ENCODE measurements at places on chromosomes 6 and 20.

DNA sequence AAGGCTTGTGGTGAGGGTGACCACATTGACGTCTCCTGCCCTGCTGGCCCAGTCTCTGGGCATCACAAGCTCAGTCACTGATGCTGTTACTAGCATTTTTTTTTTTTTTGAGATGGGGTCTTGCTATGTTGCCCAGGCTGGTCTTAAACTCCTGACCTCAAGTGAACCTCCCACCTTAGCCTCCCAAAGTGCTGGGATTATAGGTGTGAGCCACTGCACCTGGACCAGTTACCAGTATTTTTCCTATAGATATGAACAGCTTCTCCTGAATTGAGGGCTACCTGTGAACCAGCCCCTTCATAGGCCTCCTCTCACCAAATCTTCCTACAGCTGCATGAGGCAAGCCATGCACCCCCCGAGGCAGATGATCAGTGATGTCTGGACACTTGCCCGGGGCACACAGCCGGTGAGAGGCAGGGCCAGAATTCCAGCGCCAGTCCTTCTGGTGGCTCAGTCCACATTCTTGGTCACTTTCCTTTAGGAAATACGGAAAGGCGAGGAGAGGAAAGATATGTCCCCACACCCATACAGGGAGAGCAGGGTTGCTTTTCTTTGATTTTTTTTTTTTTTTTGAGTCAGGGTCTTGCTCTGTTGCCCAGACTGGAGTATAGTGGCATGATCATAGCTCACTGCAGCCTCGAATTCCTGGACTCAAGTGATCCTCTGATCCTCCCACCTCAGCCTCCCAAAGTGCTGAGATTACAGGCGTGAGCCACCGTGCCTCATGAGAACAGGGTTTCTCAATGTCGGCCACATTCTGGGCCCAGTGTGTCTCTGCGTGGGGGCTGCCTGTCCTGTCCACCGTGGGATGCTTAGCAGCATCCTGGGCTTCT, 50.7 kb downstream of the UBE2V1 start:
- no peak for DNase-seq
- no peak overlapping the region for H3K4me3 ChIP-seq
- no peaks in the 10 kb centered on the region for H3K36me3 ChIP-seq
- H3K27ac ChIP-seq, result no peak overlapping the region

DNA sequence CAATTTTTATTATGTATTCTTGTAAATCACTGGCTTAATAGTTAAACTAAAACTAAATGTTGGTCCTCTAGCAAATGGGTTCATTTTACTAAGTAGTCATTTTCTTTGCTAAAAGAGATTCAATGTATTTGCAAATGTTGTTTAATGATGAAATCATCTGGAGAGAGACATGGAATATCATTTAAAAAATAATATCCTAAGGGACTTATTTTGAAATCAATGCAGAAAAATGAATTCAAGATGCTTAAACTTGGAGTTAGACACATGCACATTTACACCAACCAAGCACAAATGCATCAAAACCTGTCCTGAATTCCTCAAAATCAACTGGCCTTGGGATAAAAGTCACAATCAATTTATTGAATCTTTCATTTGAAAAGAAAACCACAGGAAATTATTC, 165.0 kb upstream of the RNF217 start:
- H3K27ac ChIP-seq, result no peak overlapping the region
- DNase-seq, result no peak
- H3K4me1 ChIP-seq, result no peaks in the 10 kb centered on the region
- no peaks in the 10 kb centered on the region for H3K36me3 ChIP-seq
- H3K4me3 ChIP-seq, result no peak overlapping the region

- no peaks in the 10 kb centered on the region for H3K36me3 ChIP-seq
- no peak overlapping the region for H3K27ac ChIP-seq
- H3K4me3 ChIP-seq, result no peak overlapping the region
- no peak for DNase-seq
- H3K27me3 ChIP-seq, result peaks cover 2% of the 10 kb centered on the region
- H3K4me1 ChIP-seq, result no peaks in the 10 kb centered on the region
These were observed 11.0 kb upstream of the SLC35B3 start for GRCh38 chr6:8446391-8446790.

DNA sequence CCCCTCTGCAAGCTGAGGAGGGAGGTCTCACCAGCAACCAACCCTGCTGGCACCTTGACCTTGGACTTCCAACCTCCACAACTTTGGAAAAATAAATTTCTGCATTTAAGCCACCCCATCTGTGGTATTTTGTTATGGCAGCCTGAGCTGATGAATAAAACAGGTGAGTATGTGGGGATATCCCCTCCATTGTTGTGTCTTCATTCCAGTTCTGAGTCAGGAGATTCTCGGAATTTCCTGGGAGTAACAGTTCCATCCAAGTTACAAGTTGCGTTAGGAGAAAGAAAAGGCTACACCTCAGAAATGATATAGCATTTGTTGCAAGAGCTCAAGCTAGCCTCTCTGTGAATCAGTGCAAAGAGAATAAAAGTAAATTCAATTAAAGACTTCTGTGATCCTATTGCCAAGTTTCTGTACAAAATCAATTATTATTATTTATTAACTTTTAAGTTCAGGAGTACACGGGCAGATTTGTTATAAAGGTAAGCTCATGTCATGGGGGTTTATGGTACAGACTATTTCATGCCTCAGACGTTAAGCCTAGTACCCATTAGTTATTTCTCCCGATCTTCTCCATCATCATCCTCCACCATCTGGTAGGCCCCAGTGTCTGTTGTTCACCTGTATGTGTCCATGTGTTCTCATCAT, 153.0 kb downstream of the NKAIN2 start:
- no peaks in the 10 kb centered on the region for H3K27me3 ChIP-seq
- no peak for DNase-seq
- H3K4me1 ChIP-seq, result no peaks in the 10 kb centered on the region

- DNase-seq, result no peak
- no peak overlapping the region for H3K27ac ChIP-seq
- no peak overlapping the region for H3K4me3 ChIP-seq
- peaks cover 22% of the 10 kb centered on the region for H3K27me3 ChIP-seq
- no peaks in the 10 kb centered on the region for H3K4me1 ChIP-seq
These were observed 256.9 kb upstream of the SASH1 start for GRCh38 chr6:148085631-148086331.

DNA sequence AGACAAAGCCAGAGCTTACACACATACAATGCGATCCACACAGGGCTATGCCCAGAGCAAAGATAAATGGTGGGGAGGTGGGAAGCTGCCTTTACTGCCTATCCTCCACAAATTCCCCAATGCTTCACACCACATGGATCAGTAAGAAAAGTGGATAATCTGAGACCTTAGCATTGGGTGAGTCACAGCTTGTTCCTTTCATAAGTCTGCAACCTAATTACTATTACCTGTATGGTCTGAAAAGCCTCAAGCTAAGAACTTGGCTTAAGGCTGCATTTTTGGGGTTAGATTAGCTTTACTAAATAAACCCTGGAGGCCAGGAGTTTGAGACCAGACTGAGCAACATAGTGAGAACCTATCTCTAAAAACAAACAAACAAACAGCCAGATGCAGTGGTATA, 66.0 kb upstream of the BTBD3 start:
- DNase-seq, result no peak
- no peak overlapping the region for H3K27ac ChIP-seq

DNA sequence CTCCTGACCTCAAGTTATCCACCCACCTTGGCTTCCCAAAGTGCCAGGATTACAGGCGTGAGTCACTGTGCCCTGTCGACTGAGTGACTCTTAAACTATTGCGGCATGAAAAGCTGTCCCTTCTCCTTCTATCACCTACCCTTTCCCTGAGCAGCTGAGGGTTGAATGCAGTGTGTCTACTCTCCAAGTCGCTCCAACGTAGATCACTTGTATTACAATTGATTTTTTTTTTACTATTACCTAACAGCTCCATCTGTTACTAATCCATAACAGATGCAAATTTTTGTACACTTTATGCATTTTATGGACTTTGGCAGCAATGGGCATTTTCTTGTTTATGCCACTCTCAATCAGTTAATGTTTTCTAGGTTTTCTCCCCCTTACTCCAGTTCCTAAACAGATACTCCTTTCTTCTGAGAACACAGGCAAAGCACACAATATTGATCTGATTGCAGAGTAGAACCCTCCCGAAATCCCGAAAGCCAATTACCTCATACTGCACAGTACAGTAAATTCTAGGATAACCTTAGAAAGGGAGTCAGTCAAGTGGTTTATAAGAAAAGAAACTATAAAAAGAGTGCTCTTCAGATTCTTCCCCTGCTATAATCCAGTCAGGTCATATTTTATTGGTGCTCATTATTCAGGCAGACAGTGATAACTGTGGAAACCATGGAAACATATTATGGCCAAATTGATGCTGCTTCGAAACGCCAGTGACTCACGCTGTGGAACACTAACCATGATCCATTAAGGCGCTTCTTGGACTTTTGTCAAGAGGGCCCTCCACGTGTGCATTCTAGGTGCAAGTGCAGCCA, 273.0 kb downstream of the ADGB start:
- no peak overlapping the region for H3K27ac ChIP-seq
- H3K4me3 ChIP-seq, result no peak overlapping the region
- DNase-seq, result no peak
- peaks cover 30% of the 10 kb centered on the region for H3K4me1 ChIP-seq
- no peaks in the 10 kb centered on the region for H3K36me3 ChIP-seq
- no peaks in the 10 kb centered on the region for H3K27me3 ChIP-seq

- no peak for DNase-seq
- no peaks in the 10 kb centered on the region for H3K27me3 ChIP-seq
- no peaks in the 10 kb centered on the region for H3K36me3 ChIP-seq
- peaks cover 46% of the 10 kb centered on the region for H3K4me1 ChIP-seq
- no peak overlapping the region for H3K27ac ChIP-seq
- no peak overlapping the region for H3K4me3 ChIP-seq
These were observed 93.2 kb downstream of the FOXO3 start for GRCh38 chr6:108653949-108654348.

GRCh38 chr6:1689141-1689540, 79.4 kb downstream of the FOXC1 start:
- H3K27me3 ChIP-seq, result no peaks in the 10 kb centered on the region
- H3K36me3 ChIP-seq, result no peaks in the 10 kb centered on the region
- no peaks in the 10 kb centered on the region for H3K4me1 ChIP-seq

DNA sequence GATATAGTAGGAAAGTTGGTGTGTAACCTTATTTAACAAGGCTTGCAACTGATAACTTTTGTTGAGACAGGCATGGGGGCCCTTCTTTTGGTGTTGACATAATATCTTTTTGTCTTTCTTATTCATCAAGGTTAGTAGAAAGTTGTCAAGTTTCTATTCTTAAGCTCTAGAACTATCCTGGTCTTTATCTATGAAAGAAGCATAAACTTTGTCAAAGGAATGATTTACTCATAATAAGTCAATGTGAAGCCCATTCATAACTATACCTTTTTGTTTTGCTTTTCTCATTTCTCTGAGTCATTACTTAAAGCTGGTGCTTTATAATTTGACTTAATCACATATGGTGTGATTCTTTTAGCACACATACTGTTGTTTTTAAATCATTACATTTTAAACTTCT, 312.4 kb downstream of the UTRN start:
- H3K4me3 ChIP-seq, result no peak overlapping the region
- DNase-seq, result no peak
- peak overlapping the region; percentile 66 for H3K27ac ChIP-seq
- peaks cover 24% of the 10 kb centered on the region for H3K36me3 ChIP-seq
- H3K4me1 ChIP-seq, result peaks cover 56% of the 10 kb centered on the region

GRCh38 chr6:35299674-35300073, 2.1 kb downstream of the DEF6 start:
- DNase-seq, result no peak
- no peaks in the 10 kb centered on the region for H3K27me3 ChIP-seq
- H3K4me1 ChIP-seq, result peaks cover 66% of the 10 kb centered on the region
- peak overlapping the region; percentile 87 for H3K4me3 ChIP-seq
- H3K36me3 ChIP-seq, result peaks cover 71% of the 10 kb centered on the region

DNA sequence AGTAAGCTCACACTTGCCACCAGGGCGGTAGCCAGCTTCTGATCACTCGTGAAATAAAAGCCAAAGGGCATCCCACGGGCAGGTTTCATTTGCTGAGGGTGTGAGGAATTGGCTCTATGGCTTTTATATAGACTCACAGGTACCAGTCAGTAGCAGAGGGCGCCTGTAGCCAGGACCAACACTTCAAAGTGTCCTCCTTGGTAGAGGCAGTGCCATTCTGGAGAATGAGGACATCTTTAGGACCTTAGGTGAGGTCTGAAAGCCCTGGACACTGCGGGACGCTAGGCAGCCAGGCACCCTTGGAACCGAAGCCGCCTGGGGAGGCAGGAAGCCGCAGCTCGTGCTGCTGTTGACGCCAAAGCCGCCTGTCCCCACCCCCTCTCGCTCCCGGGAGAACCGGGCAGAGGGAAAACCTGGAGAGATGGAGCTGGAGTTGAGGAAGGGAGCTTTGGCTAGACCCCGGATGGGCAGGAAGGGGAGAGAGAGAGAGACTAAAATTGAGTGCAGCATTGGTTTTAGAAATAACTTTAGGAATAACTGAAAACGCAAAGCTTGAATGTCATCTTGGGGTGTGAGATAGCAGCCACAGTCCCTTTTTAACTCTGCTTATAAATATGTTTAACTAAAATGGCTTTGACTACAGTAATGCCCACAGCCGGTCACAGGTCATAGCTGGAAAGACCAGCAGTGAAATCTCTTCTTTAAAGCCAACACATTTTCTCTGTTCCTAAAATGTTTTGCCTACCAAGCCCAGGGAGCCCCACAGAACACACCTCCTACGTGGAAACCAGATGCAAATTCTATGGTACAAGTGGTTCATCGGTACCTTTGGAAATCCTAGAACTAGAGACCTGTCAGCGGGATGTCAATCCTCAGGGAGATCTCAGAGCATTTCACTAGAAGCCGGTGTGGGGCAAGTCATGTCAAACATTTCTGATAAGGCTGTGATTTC, 128.5 kb upstream of the CDYL start:
- peak overlapping the region; percentile 25 for H3K4me3 ChIP-seq
- peak; percentile 49 for DNase-seq
- peaks cover 77% of the 10 kb centered on the region for H3K27me3 ChIP-seq
- H3K4me1 ChIP-seq, result peaks cover 11% of the 10 kb centered on the region

DNA sequence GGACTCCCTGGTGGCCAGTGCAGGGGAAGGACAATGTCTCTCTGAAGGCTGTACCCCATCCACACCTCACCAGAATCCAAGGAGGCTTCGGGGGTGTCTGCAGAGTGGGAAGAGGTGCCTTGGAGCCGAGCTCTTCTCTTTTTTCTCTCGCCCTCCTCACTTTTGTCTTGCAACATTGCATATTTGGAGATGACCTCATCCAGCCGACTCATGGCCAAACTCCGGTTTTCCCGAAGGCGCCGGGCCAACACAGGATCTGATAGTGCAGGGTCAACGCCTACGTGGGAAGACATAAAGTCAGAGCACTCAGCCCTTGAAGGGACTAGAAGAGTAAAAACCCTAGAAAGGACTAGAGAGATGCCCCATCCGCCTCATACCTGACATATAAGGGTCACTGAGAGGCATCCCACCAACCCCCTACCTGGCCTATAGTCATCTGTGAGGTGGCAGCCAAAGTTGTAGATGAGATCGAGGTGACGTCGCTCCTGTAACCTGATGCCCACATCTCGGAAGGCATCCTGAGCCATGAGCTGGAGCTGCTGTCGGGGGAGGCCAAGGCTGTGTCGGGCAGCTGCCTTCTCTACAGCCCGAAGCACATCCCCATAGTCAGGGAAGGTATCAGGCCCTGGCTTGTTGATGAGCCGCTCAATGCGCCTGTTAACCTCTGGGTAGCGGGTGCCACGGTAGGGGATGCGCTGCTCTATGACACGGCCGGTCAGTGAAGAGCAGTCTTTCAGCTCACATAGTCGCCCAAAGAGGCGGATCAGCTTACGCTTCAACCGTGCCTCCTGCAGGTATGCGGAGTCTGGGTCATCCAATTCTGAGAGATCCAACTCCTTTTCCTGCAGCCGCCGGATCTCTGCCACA, 3.0 kb upstream of the ZBTB22 start:
- H3K4me3 ChIP-seq, result peak overlapping the region; percentile 92
- DNase-seq, result no peak
- H3K27me3 ChIP-seq, result no peaks in the 10 kb centered on the region
- H3K4me1 ChIP-seq, result peaks cover 71% of the 10 kb centered on the region
- H3K36me3 ChIP-seq, result peaks cover 74% of the 10 kb centered on the region
